ENCODE measurements at places on chromosomes 12 and 14.

DNA sequence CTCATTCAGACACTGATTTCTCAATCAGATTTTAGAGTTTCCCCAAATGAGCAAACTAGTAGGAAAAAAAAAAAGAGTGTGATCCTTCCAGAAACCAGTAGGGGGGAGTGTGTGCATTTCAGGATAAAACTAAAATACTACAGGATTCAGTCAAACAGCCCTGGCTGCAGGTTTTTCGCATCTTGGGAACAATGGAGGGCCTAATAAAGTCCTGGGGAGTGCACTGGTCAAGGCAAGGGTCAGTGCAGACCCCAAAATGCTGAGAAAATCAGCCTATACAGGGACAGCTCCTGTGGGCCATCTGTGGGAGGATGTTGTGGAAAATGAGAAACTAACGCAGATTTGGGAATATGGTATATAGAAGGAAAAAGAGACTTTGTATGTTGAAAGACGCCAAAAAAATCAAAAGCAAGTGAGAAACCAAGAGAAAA, 22.2 kb upstream of the ABCD4 start:
- no peak for DNase-seq

DNA sequence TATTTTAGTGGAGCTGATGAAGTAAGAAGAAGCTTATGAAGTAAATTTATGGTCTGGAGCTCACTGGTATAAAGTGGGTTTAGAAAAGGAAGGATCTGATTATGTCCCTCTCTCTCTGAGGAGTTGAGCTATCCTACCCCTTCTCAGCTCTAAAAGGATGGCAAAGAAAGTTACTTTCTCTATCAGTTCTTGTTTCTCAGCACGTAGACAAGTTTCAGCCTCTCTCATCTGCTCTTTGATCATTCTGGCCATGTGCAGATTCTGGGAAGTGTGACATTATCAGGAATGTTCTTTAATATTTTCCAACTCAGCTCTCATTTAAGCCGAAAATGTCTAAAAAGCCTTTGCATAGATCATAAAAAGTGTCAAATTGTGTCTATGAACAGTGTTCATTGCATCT, 5.8 kb upstream of the EGLN3 start:
- DNase-seq, result no peak

DNA sequence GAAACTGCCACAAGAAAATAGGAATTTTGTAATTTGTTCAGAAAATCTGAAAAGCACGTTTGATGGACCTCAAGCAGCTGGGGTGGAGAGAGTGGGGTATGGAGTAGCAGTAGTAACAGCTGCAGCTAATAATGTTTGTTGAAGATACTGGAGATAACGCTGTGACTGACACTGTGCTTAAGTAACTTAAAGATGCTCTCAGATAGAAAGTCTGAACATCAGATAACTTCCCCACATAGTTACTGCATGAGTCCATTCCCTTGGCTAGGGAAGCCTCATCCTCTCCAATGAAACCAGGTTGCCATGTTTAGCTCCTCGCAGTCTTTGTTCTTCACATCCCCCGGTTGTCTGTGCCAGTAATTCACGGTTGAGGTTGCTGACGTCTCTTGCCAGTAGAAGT, 24.9 kb downstream of the RMST start:
- DNase-seq, result no peak

DNA sequence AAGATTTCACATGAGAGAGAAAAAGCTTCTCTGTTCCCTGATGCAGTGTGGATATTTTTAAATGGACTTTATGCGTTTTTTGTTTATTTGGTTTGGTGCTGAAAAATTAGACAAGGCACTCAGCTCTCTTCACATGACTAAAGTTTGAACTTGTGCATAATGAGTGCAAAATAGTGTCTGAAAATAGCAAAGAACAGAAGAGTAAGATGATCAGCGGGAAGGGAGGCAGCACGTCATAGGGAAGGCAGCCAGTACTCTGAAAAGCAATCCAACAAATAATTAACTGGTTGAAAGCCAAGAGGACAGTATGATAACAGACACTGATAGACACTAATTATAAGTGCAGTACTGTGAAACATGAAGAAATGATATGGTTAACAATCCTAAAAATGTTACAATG, 46.6 kb upstream of the CDKN3 start:
- DNase-seq, result no peak

DNA sequence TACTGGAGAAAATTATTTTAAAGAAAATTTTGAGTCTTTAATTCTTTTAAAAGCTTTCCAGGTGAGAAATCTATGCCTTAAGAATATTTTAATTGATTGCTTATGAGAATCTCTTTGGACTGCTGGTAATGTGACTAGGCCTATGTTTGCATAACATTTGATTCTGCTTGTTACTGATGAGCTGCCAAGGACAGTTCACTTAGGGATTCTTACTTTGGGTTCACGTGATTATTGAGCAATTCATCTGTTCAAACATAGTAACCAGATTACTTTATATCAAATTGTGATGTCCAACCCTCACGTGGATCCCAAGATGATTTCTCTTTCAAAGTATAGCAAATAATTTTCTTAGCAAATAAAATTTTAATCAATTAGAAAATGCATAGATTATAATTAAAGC, 27.4 kb upstream of the ABCD2 start:
- no peak for DNase-seq

GRCh38 chr12:52316701-52317100, 4.5 kb downstream of the KRT83 start:
- no peak for DNase-seq

- DNase-seq, result no peak
Observed at GRCh38 chr12:30098677-30099076, 314.9 kb upstream of the TMTC1 start.

GRCh38 chr12:86713121-86713520, 456.9 kb upstream of the MGAT4C start:
- no peak for DNase-seq

- DNase-seq, result no peak
Observed at GRCh38 chr14:92398888-92399636, 76.1 kb downstream of the SLC24A4 start.

DNA sequence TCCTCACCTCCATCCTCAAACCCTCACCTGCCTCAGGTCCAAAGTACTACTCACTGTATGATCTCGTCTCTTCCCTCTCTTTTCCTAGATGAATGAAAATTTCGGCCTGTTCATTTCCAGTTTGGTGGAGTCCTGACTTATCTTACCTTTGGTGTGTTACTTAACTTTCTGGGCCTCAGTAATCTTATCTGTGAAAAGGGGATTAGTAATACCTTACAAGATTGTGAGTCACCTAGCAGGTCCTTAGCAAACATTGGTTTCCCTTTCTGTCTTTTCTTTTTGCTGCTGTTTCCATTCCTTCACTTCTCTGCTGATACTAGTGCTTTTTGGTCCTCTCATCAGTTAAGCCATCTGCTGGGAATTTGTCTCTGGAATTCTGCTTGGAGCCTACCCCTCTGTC, 52.8 kb downstream of the AKAP6 start:
- no peak for DNase-seq

DNA sequence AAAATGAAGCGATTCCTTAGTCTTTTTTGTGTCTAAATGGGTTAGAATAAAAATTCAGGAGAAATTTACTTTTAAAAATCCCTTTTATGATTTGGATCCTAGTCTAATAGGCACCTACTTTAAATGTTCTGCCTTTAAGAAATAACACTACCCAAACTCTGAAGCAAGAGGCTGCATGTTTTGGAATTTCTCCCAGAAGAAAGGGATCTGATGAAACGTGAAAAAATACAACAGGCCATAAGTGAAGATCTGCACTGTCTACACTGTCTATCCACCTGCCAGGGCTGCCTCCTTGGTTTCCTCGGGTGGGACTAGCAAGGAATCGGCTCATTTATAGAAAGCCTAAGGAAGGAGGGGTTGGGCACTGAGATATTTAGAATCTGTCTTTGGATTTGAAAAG, 22.1 kb downstream of the ACVR1B start:
- DNase-seq, result no peak

GRCh38 chr12:124725597-124726237, 137.9 kb downstream of the SCARB1 start:
- DNase-seq, result no peak

Measured in stimulated activated naive CD4-positive, alpha-beta T cell treated with Interleukin-2 at 50 U/mL for 16 hours (primary cell).